ENCODE measurements at places on chromosomes 12 and 14.

DNA sequence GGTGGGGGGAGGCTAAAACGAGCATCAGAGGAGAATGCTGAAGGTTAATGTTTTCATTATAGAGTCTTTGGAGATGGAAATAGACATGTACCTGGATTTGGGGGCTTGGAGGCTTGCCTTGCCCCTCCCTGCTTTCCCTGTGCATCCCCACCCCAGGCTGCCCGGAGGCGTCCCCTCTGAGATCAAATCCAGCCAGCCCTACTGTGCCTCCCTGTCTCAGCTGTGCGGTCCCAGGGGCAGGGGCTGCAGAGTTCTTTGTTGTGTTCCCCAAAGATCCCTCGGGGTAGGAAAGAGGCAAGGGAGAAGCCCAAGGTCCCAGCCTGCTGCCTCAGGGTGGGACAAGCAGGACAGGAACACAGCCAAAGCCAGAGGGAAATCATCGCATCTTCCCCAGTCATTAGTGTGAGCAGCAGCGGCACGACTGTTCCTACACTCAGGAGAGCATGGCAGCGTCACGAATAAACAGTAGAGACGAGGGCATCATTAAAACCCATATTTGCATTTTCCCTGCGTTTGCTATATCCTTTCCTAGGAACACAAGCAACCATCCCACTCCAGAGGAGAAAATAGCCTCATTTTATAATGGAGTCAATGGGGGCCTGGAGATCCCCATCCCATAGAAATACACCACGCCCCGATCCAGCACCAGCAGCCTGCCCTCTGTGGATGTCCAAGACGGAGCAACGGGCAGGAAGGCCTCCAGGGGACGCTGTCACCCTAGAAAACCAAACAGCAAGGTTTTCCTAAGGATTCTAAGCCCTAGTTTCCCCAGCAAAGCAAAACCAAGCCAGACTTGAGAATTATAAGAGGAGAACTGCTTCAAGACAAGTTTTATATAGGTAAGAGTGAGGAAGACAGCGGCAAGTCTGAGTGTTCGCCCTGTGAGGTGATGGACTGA, 32.4 kb downstream of the ANO2 start:
- no peak for DNase-seq

- no peak for DNase-seq
These were observed 12.1 kb downstream of the C14orf93 start for GRCh38 chr14:22997676-22998323.

GRCh38 chr14:93026339-93026738, 89.4 kb downstream of the ITPK1 start:
- no peak for DNase-seq

DNA sequence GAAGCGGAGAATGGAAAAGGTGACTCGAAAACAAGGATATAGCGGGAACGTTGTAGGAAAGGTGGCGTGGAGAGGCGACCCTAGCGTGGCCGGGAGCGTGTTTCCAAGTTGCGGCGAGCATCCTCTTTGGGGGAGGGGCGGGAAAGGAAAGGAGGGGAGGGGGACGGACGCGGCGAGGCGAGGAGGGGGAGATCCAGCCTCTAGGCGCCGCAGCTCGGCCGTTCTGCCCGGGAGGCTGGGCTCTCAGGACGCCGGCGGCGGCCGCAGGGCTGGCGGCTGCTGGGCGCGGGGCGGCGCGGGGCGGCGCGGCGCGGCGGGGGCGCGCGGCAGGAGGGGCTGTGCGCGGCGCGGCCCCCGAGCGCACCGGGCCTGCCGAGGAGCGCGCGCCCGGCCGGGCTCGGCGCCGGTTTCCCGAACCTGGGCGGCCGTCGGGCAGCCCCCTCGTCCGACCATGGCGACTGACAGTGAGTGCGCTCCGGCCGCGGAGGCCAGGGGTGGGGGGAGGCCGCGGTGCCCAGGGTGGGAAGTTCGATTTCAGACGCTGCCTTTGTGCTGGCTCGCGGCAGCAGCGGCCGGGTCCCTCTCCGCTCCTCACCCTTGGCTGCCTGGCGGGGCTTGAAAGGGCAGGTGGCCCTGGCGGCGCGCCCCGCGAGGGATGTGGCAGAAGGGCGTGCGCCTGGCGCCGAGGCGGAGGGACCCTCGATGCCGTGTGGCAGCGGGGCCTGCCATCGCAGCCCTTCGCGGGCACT, 50.3 kb downstream of the SNAPC1 start:
- no peak for DNase-seq

DNA sequence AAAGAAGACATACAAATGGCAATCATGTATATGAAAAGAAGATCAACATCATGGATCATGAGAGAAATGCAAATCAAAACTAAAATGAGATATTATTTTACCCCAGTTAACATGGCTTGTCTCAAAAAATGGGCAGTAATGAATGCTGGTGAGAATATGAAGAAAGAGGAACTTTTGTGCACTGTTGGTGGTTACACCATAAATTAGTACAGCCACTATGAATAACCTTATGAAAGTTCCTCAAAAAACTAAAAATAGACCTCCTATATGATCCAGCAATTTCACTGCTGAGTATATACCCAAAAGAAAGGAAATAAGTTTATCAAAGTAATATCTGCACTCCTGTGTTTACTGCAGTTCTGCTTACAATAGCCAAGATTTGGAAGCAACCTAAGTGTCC, 151.7 kb downstream of the PDZRN4 start:
- DNase-seq = no peak

Measured in tibial nerve (tissue), 4 donors.